ENCODE measurements at places on chromosomes 1 and 21.
A peak's percentile ranks its signal among the peaks of the same experiment; 100 is the strongest.

DNA sequence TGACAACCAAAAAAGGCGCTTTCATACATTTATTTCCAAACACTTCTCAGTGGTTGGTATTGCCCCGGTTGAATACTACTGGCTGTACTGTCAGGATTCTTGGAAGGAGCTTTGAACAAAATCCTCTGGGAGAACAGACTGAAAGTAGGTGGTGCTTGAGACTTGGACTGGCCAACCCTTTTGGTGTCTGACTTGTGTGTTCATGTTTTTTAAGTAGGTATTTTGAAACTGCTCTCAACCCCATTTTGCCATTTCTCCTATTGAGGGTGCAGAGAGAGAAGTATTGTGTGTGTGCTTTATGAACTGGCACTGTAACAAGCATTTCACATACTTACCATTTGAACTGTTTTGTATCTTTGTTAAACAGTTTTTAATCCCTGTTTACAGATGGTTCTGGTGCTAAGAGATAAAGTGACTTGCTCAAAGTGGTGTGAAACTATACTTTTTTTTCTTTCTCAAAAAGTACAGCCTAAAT, 21.2 kb downstream of the ARID1A start:
- no peak for DNase-seq

DNA sequence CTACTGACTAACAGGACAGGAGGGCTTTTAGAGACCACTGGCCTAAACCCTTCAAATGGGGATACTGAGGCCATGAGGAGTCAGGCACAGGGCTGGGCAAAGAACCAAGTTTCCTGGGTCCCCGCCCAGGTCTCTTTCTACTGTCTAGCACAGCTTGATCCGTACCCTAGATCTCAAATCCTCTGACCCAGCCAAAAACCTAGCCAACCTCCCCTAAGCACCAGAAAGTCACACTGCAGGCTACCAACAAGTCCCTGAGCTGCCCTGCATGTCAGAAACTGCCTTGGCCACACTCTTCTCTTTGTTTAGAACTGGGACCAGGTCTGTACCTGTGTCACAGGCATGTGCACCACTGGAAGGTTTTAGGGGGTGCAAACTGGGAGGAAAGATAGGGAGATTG, 33.6 kb downstream of the AHDC1 start:
- no peak for DNase-seq

DNA sequence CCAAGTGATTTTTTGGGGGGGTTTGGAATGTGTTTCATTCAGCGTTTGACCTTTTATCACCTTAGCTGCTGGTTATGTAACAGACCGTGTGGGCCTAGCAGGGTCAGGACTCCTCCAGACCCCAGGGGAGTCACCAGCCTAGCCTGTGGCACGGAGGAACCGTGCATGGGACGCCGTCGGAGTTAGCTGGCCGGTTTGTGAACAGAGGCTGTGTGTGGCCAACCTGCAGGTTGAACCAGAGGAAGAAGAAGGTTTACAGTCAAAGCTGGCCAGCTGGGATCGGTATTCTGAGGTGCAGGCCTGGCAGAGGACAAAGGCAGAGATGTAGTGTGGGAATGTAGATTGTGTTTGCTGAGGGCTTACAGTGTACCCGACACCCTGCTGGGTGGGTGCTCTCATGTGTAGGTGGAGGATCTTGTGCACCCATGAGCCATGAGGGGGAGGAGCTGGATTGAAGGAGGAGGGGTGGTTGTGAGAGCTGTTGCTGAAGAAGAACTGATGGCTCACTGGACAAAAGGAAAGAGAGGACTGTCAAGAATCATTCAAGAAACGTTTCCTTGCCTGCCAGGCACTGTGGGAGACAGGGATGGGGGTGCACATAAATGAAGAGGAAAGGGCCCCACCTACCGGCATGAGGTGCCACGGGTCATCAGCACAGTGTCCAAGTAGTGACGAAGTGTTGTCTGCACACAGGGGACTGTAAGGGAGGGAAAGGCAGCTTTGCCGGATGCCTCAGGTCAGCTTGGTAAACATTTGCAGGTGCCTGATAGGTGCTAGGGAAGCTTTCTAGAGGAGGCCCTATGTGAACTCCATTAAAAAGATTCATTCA, 40.0 kb upstream of the PWP2 start:
- no peak for DNase-seq

DNA sequence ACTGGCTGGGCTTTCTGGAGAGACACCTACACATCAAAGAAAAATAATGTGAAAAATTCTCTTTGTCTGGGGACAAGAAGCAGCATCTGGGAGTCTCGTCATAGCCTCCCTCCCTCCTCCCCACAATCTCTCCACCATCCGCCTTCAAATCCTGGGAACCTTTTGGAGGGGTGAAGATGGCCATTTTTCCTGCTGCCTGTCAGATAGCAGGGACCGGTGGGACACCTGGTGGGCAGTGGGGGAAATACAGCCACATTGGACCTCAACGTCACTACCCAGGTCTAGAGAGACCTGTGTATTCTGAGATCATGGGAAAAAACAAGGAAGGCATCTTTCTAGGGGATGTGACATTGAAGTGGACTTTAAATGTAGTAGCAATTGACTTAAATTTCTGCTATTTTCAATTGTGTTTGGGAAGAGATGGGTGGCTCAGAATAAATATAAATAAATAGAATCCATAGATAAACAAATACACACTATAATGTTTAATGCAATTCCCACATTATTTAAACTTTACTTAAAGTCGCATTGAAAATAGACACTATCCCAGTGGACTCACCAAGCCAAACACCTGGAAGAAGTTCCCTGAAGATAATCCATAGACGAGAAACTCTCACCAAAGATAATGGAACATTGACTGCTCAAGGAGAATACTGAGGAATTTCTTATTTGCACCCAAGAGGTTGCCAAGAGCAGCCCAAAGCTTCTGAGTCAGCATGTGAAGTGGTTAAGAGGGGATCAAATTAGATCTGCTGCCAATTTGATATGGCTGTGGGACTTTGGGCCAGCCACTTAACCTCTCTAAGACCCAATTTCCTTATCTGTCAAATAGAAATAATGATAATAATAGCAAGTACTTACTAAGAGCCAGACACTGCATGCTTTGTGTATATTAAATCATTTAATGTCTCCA, 147.6 kb upstream of the CAMK1G start:
- DNase-seq: peak; percentile 63

- no peak for DNase-seq
Observed at GRCh38 chr1:201444792-201445191, 23.3 kb upstream of the TNNI1 start.

- peak; percentile 63 for DNase-seq
Observed at GRCh38 chr1:218374401-218375353, 29.5 kb downstream of the TGFB2 start.

DNA sequence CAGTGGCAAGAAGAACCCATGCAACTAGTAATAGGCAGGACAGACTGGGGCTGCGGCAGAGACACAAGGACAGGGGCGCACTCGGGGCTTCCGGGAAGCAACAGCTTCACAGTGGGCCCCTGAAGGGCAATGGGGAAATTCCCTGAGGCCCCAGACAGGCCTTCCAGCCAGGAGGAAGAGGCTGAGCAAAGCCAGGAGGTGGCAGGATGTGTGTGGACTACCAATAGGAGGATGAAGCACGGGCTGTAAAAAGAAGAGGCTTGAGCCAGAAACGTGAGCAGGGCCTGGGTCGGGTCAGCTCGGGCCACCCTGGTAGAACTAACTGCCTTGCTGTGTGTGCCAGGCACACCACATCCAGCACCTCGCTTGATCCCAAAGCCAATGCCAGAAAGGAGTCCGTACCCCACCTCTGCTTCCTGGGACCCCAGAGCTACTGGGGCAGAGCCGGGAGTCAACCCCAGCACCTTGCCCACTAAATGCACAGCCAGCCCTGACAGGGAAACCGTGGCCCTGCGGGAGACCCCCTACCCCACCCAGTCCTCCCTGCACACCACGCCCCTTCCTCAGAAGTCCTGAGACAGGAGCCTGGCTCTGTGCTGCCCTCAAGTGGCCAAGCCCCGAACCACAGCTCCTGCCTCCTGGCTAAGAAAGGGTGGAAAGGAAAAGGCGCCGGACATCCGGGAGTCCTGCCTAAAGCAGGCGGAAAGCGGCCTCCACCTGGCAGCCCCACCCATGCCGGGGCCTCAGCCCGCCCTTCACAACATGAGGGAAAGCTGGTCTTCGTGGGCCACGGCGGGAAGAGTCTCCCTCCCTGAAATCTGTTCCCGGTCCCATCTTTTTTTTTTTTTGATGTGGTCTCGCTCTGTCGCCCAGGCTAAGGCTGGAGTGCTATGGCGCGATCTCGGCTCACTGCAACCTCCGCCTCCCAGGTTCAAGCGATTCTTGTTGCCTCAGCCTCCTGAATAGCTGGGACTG, 33.7 kb downstream of the TTC39A start:
- DNase-seq: peak; percentile 85

- DNase-seq: no peak
Observed at GRCh38 chr1:218694636-218695035, 349.5 kb downstream of the TGFB2 start.
